Neuronal stem cell (in vitro differentiated cells): ENCODE measurements at places on chromosomes 4 and X.
A peak's percentile ranks its signal among the peaks of the same experiment; 100 is the strongest.

GRCh38 chr4:95510145-95510544 is 38.6 kb downstream of the UNC5C start:
- H3K4me3 ChIP-seq, result no peak overlapping the region
- H3K36me3 ChIP-seq, result no peaks in the 10 kb centered on the region
- no peaks in the 10 kb centered on the region for H3K27me3 ChIP-seq
- no peak overlapping the region for H3K27ac ChIP-seq
- no peak for DNase-seq

DNA sequence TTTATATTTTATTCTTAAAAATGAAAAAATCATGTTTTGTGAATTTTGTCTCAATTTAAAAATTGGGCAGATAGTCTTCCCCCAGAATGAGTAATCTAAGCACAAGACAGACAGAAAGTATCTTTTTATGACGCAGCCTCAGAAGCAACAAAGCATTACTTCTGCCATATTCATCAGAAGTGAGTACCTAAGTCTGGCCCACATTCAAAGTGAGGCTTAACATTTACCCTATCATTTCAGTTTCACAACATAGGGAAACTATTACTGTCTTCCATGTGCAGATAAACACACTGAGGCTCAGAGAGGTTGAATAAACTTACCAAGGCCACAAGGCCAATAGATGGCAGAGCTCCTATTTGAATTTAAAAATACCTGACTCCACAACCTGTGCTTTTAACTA is 4.4 kb upstream of the PRDX4 start:
- H3K36me3 ChIP-seq, result no peaks in the 10 kb centered on the region
- no peak for DNase-seq
- no peaks in the 10 kb centered on the region for H3K27me3 ChIP-seq
- no peak overlapping the region for H3K27ac ChIP-seq
- H3K4me1 ChIP-seq, result no peaks in the 10 kb centered on the region
- H3K4me3 ChIP-seq, result no peak overlapping the region

DNA sequence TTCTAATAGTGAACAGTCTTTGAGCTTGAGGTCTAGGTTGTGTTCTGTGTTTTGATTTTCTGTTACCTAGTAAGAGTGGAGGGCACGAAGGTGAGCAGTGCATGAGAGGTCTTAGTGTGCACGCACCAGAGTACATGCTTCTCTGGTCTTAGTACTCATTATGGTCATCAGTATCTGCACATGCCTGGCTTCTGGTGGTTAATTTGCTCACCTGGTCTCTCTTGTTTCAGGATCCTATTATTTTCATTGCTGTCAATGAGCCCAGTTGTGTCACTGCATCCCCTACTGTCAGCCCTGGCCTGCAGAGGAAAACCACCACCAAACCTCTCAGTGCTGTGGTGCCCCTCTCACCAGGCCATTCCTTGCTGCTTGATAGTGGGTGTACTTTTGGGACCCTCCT is 54.8 kb downstream of the NSUN7 start:
- H3K4me1 ChIP-seq, result no peaks in the 10 kb centered on the region
- H3K36me3 ChIP-seq, result peaks cover 7% of the 10 kb centered on the region
- DNase-seq, result no peak

DNA sequence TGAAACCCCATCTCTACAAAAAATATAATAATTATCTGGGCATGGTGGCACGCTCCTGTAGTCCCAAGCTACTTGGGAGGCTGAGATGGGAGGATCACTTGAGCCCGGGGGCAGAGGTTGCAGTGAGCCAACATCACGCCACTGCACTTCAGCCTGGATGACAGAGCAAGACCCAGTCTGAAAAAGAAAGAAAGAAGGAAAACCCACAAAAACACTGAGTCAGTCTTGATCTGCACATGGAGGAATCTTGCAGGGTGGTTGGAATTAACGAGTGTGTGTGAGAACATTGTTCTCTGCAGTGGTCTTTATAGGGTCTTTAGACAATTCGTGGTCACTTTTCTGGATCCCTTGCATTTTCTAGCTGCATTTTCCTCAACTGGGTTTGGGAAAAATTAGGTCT is 23.2 kb downstream of the ADD1 start:
- no peaks in the 10 kb centered on the region for H3K27me3 ChIP-seq
- peaks cover 30% of the 10 kb centered on the region for H3K4me1 ChIP-seq
- peak overlapping the region; percentile 73 for H3K27ac ChIP-seq
- no peak for DNase-seq

DNA sequence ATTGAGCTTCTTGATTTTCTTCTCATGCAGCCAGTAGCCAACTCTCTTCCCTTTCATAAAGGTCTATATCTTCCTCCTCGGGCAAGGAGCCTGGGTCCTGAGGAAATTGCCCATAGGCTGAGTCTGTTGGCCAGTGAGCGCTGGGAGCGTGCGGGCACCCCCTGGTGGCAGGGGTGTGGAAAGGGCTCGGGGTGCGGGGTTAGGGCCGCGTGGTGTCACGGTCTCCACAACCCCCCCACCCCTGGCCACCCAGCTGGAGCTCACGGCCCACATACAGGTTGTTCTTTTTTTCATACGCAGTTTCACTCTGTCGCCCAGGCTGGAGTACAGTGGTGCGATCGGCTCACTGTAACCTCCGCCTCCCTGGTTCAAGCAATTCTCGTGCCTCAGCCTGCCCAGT is 13.1 kb downstream of the RBM10 start:
- DNase-seq, result no peak
- H3K27ac ChIP-seq, result no peak overlapping the region
- no peak overlapping the region for H3K4me3 ChIP-seq
- no peaks in the 10 kb centered on the region for H3K4me1 ChIP-seq

- DNase-seq, result no peak
- no peak overlapping the region for H3K4me3 ChIP-seq
- no peaks in the 10 kb centered on the region for H3K4me1 ChIP-seq
- H3K27me3 ChIP-seq, result no peaks in the 10 kb centered on the region
These were observed 24.7 kb downstream of the CYP2U1 start for GRCh38 chr4:107956011-107956410.

- H3K4me3 ChIP-seq, result peak overlapping the region; percentile 78
- no peaks in the 10 kb centered on the region for H3K36me3 ChIP-seq
- H3K27ac ChIP-seq, result no peak overlapping the region
These were observed 373 bp upstream of the INTS6L start for GRCh38 chrX:135520022-135520552.

DNA sequence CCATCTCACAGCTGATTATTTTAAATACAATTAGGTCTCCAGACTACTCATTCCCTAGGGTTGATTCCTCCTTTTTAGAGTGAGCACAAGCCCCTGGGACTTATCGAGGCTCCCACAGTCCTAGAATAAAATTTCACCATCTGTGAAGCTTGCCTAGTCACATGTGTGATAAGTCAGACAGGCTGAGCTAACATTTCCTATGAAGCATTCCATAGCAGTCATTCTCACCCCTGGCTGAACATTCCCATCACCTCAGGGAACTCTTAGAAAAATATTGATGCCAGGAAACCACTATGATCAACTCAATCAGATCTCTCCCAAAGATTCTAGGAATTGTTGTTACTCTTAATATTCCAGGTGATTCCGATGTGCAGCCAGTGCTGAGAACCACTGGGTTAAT is 37.7 kb downstream of the ARHGEF9 start:
- H3K27ac ChIP-seq, result no peak overlapping the region
- no peaks in the 10 kb centered on the region for H3K36me3 ChIP-seq
- peaks cover 15% of the 10 kb centered on the region for H3K4me1 ChIP-seq

GRCh38 chrX:9456250-9457074 is 8.4 kb upstream of the TBL1X start:
- DNase-seq, result no peak
- no peak overlapping the region for H3K27ac ChIP-seq
- H3K4me1 ChIP-seq, result no peaks in the 10 kb centered on the region
- no peaks in the 10 kb centered on the region for H3K27me3 ChIP-seq
- H3K36me3 ChIP-seq, result no peaks in the 10 kb centered on the region

DNA sequence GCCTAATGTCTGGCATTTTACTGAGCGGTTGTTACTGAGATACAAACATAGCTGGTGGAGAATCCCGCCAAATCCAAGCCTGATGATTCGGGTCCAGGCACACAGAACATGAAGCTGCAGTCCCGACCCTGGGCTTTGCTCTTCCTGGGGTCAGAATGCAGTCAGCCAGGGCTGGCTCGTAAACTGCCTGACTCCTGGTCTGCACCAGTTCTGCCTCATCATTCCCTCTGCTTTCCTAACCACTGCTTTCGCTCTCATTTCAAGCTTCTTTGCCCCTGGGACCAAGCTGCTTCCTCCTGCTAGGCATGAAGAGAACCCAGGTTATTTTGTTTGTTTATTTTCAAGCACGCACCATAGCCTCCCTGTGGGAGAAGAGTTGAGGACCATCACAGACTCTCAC is 39.3 kb downstream of the GATB start:
- H3K36me3 ChIP-seq, result no peaks in the 10 kb centered on the region
- no peak for DNase-seq
- peaks cover 17% of the 10 kb centered on the region for H3K4me1 ChIP-seq
- no peak overlapping the region for H3K4me3 ChIP-seq
- H3K27me3 ChIP-seq, result no peaks in the 10 kb centered on the region
- H3K27ac ChIP-seq, result no peak overlapping the region

- H3K27ac ChIP-seq, result no peak overlapping the region
- H3K36me3 ChIP-seq, result no peaks in the 10 kb centered on the region
- H3K27me3 ChIP-seq, result no peaks in the 10 kb centered on the region
- no peaks in the 10 kb centered on the region for H3K4me1 ChIP-seq
- H3K4me3 ChIP-seq, result no peak overlapping the region
- DNase-seq, result no peak
These were observed 139.4 kb upstream of the BOD1L1 start for GRCh38 chr4:13766761-13767540.

DNA sequence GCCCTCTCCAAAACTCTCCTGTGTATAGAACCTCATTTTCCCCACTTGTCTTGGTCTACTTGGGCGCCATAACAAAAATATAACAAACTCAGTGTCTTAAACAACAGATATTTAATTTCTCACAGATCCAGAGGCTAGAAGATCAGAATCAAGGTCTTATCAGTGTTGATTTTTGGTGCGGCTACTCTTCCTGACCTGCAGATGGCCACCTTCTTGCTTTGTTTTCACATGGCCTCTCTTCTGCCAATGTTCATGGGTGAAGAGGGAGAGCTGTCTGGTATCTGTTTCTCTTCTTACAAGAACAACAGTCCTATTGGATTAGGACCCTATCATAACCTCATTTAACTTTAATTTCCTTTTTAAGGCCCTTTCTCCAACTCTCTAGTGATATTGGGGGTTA is 177.3 kb downstream of the PABPC4L start:
- H3K27me3 ChIP-seq, result no peaks in the 10 kb centered on the region
- no peaks in the 10 kb centered on the region for H3K36me3 ChIP-seq
- DNase-seq, result no peak
- no peak overlapping the region for H3K27ac ChIP-seq
- H3K4me3 ChIP-seq, result no peak overlapping the region

DNA sequence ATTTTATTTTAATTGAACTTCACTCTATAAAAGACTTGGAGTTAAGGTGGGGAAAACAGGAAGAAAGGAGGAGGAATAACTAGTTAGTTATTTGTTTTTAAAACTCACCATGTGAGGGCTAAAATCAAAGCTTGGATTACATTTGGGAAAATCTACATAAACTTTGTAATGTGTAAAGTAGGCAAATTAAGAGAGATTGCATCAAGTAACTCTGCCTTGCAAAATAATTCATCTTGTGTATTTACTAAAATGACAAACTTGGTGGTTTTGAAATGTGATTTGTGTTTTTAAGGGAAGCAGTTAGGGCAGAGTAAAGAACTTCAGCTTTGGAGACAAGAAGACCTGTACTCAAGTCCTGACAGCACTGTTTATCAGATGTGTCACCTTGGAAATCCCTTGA is 43.3 kb upstream of the RASSF6 start:
- no peak overlapping the region for H3K27ac ChIP-seq
- H3K4me1 ChIP-seq, result no peaks in the 10 kb centered on the region
- no peak for DNase-seq

DNA sequence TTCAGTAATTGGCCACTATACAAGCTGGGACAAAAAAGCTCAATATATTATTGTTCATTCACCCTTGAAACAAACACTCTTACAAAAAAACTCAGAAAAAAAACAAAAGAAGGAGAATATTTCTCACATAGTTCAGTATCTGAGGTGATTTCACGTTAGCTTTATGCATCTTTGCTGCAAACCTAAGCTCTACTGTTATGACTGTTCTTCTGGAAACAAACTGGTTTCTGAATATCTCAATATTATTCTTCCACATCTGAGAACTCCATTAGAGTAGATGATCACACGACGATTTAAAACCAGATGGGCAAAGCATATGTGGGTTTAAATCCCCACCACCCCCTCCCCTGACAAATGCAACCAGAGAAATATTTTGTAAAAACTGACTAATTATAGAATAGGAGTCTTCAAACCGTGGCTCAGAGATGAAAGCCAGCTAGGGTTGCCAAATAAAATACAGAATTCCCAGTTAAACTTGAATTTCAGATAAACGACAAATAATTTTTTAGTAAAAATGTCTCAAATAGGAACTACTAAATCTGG is 182.0 kb upstream of the FAM241A start:
- H3K4me1 ChIP-seq, result no peaks in the 10 kb centered on the region
- no peak overlapping the region for H3K4me3 ChIP-seq
- H3K27ac ChIP-seq, result no peak overlapping the region
- no peaks in the 10 kb centered on the region for H3K36me3 ChIP-seq
- H3K27me3 ChIP-seq, result no peaks in the 10 kb centered on the region
- DNase-seq, result no peak

- H3K27ac ChIP-seq, result peak overlapping the region; percentile 56
- no peak overlapping the region for H3K4me3 ChIP-seq
- no peak for DNase-seq
- H3K27me3 ChIP-seq, result no peaks in the 10 kb centered on the region
- H3K36me3 ChIP-seq, result no peaks in the 10 kb centered on the region
These were observed 21.1 kb downstream of the SYTL4 start for GRCh38 chrX:100710816-100711215.

GRCh38 chrX:40581336-40581920 is 658 bp downstream of the ATP6AP2 start:
- DNase-seq, result no peak
- peaks cover 3% of the 10 kb centered on the region for H3K4me1 ChIP-seq
- peak overlapping the region; percentile 75 for H3K4me3 ChIP-seq
- H3K27me3 ChIP-seq, result no peaks in the 10 kb centered on the region
- H3K27ac ChIP-seq, result no peak overlapping the region

DNA sequence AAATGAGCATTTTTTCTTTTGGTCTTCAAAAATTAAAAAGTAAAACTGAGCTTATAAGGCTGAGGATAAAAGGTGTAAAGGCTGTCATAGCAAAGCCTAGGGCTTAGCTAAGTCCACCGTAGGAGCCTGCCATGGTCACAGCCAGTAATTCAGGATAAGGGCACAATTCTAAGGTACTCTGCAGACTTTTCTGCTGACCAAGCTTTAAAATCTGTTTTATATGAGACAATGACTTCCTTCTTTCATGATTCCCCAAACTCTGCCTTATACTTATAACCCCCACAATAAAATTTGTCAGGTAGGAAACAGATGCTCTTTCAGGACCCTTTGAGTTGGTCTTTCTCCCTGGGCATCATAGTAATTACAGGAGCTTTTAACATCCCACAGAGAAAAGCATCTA is 138.5 kb downstream of the COL4A6 start:
- no peaks in the 10 kb centered on the region for H3K27me3 ChIP-seq
- DNase-seq, result no peak
- no peaks in the 10 kb centered on the region for H3K36me3 ChIP-seq
- H3K4me1 ChIP-seq, result peaks cover 3% of the 10 kb centered on the region
- H3K4me3 ChIP-seq, result no peak overlapping the region
